Neural crest cell (in vitro differentiated cells): ENCODE measurements at places on chromosomes 7 and 10. TPM values are rescaled to one million over a fixed set of nuclear protein-coding genes. Genes with fewer than 3 reads are reported as not detected.

HSPA12A gene
- total RNA-seq = 7.4 and 7.6 TPM in 2 replicates

HOXA9 gene
- 9.0 and 10.0 TPM in 2 replicates for total RNA-seq

AZGP1 gene
- total RNA-seq = 0.52 TPM in 1 of 2 replicates, not detected in the other

HOXA10 gene
- 0.35 TPM in 1 of 2 replicates, not detected in the other for total RNA-seq

DNA sequence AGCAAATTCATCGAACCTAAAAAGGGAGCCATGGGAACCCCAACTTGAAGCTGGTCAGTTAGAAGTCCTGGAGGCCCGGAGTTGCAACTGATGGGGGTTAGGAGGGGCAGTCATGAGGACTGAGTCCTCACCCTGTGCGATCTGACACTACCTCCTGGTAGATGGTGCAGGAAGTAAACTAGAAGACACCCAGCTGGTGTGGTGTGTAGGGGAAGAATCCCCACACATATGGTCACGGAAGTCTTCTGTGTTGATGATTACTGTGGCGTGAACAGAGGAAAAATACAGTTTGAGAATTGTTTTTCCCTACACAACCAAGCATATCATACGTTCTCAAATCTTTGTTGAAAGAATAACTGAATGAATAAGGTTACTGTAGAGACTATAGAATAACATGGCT is 164.6 kb upstream of the KCTD7 start:
- peaks cover 4% of the 10 kb centered on the region for H3K4me1 ChIP-seq

DNA sequence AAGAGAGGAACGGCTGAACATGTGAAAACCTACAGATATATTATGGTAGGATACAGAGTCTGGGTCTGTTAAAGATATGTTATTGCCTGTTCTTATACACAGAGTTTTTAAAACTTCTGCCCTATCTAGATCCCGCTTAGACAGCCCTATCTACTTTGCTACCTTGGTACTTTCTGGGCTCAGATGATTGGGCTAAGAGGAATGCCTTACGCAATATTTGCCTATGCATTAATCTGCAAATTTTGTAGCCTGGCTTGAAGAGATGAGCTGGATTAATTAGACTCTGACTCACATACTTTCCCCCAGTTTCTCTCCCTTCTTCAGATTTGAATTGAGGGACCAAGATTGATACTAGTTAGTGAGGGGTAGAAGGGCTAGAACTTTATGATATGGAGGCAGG is 33.6 kb upstream of the A1CF start:
- H3K4me3 ChIP-seq = no peak overlapping the region
- DNase-seq = no peak
- no peaks in the 10 kb centered on the region for H3K4me1 ChIP-seq
- H3K36me3 ChIP-seq = peaks cover 2% of the 10 kb centered on the region
- H3K27me3 ChIP-seq = peaks cover 32% of the 10 kb centered on the region

DNA sequence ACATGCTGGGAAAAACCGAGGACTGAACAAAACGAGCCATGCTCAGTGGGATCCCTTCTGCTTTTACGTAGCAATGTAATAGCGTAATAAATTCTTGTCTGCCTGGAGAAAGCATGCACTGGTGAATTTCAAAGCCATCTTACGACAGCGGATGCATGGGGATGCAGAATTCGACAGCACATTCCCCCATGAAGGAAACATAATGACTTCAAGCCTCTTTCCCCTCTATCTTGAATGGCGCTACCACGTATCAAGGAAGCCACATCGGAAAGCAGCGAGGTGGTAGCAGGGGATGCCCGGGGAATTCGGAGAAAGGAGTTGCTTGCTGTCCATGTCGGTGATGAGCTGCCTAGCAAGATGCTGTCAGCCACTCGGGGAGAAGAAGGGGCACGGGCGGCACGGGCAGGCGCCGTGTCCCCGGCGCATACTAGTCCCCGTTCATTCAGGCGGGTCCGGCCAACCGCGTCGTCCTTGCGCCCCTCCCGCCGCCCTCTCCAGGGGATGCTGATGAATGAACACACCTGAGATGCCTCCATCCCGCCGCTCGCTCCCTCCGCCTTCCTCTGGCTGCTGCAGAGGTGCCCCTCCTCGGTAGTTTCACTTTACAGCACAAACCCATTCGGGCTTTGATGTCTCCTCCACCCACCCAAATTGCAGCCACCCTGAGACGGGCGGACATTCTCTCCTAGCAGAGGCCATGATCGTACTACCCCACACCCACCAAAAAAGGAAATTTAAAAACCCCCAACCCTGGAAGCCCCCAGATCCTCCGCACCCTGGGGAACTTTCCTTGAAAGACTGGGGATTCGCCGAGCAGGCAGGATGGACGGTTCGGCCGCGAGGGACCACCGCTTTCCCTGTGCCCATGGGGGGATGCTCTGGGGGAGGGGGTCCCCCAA is 644 bp downstream of the SORBS1 start:
- peak overlapping the region; percentile 96 for H3K4me3 ChIP-seq
- peak; percentile 13 for DNase-seq
- no peaks in the 10 kb centered on the region for H3K36me3 ChIP-seq
- peaks cover 31% of the 10 kb centered on the region for H3K27me3 ChIP-seq
- peaks cover 46% of the 10 kb centered on the region for H3K4me1 ChIP-seq

DNA sequence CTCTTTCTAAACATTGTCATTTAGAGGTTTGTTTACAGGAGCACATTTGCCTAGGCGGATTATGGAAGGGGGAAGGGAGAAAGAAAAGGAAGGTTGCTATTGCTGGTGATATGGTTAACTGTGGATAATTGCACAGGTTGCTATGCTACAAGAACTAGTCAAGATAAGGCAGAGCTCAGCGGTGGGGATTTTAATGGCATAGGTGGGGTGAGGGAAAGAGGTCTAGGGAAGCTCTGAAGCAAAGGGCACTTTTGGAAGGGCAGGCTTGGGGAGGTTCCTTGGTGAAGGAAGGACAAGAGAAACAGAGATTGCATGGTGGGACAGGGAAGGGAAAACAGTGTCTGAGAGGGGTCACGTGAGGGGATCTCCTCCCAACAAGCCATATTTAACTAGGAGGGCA is 19.5 kb downstream of the HYAL4 start:
- H3K27ac ChIP-seq = peak overlapping the region; percentile 54
- H3K36me3 ChIP-seq = peaks cover 2% of the 10 kb centered on the region
- peaks cover 11% of the 10 kb centered on the region for H3K4me1 ChIP-seq
- no peaks in the 10 kb centered on the region for H3K27me3 ChIP-seq
- no peak overlapping the region for H3K4me3 ChIP-seq
- no peak for DNase-seq

DNA sequence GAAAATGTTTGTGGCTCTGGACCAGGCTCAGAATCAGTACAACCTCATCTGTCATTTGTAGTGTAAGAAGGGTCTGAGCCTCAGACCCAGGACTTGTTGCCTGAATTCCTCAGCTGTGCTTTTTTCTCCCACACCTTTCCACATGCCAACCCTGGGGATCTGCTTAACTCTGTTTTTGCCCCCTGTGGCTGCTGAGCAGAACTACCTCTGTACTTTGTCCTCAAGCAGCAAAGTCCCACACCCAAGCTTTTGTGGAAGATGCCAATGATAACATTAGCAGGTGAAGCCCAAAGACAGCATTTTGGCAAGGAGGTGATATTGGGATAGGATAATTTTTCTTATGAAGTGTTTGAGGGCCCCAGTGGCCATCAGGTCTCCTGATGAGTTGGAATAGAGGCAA is 5.8 kb upstream of the CYP2C18 start:
- no peaks in the 10 kb centered on the region for H3K36me3 ChIP-seq
- H3K4me1 ChIP-seq = no peaks in the 10 kb centered on the region
- no peak overlapping the region for H3K27ac ChIP-seq
- no peak for DNase-seq
- no peak overlapping the region for H3K4me3 ChIP-seq

DNA sequence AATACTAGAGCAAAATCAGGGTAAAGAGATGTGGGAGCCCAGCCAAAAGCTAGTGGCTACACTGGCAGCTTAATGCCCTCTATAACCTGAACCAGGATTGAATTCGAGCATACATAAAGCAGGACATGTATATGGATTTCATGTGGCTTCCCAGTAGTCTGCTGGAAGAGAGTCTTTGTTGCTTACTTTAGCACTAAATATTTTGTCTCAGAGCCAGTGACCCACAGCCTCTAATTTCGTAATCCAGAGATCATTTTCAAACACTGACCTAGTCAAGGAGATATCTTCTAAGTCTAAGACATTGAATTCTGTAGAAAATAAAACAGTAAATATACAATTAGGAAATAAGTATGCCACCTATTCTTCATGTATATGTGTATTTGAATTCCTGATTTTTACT is 64.2 kb upstream of the GNAI1 start:
- DNase-seq = no peak
- no peak overlapping the region for H3K4me3 ChIP-seq
- H3K27me3 ChIP-seq = no peaks in the 10 kb centered on the region

- H3K27ac ChIP-seq = no peak overlapping the region
- H3K27me3 ChIP-seq = peaks cover 76% of the 10 kb centered on the region
- H3K4me3 ChIP-seq = no peak overlapping the region
- peaks cover 2% of the 10 kb centered on the region for H3K36me3 ChIP-seq
- no peaks in the 10 kb centered on the region for H3K4me1 ChIP-seq
These were observed 11.2 kb downstream of the C10orf120 start for GRCh38 chr10:122688293-122688989.

DNA sequence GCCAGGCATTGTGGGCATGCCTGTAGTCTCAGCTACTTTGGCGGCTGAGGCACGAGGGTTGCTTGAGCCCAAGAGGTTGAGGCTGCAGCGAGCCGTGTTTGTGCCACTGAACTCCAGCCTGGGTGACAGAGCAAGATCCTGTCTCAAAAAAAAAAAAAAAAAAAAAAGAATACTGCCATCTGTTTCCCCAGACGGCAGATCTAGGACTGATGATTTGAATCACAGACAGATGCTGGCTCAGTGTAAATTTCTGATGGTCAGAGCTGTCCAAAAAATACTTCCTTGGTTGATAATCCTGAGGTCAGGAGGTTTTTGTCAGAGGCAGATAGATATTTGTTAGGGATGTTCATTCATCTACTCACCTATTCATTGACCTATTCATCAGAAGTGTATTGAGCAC is 130.7 kb downstream of the REEP3 start:
- no peak for DNase-seq
- H3K27ac ChIP-seq = no peak overlapping the region
- H3K36me3 ChIP-seq = no peaks in the 10 kb centered on the region
- no peaks in the 10 kb centered on the region for H3K4me1 ChIP-seq

GRCh38 chr7:149791-150636 is 42.4 kb upstream of the FAM20C start:
- peak; percentile 12 for DNase-seq
- H3K4me3 ChIP-seq = peak overlapping the region; percentile 94
- H3K4me1 ChIP-seq = peaks cover 19% of the 10 kb centered on the region
- peak overlapping the region; percentile 78 for H3K27ac ChIP-seq
- peaks cover 1% of the 10 kb centered on the region for H3K36me3 ChIP-seq
